Stimulated activated CD4-positive, alpha-beta T cell treated with anti-CD3 and anti-CD28 coated beads, Interleukin-1b, Interleukin-23, amount 100 ng/mL, for 24 hours (primary cell): ENCODE measurements at places on chromosomes 5 and 9.

GRCh38 chr5:6435356-6435755, 13.3 kb upstream of the UBE2QL1 start:
- DNase-seq = no peak

- DNase-seq = no peak
Measured at GRCh38 chr5:19584131-19584530, 403.9 kb downstream of the CDH18 start.

DNA sequence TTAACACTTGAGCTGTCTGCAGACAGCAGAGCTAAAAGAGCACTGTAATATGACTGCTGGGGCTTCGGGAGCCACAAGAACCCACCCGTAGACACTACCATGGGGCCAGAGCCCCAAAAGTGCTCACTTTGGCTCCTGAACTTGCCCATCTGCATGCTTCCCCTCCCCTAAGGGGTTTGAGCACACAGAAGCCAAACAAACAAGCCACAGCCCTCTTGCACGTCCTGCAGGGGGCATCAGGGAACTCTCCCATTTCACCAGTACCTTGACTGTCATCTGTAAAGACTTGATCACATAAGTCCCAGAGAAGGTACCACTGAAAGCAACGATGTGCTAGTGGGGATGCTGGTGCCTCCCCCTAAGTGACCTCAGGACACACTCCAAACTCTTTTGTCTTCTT, 681.8 kb downstream of the SEMA5A start:
- DNase-seq = no peak

DNA sequence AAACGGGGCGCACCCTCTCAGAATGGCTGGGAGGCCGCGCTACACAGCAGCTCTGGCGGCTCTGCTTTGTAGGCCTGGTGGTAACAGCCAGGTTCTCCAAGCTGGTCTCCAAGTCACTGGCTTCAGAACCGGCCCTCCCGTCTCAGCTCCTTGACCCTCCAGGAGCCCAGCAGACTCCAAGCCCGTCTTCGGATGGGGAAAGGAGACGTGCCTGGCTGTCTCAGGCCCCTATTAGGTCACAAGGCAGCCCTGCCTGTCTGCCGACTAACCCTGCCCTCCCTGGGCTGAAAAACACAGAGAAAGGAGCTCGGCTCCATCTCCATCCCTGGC, 2.2 kb downstream of the ASB6 start:
- no peak for DNase-seq

- no peak for DNase-seq
Measured at GRCh38 chr5:66558560-66558959, 37.6 kb upstream of the MAST4 start.
